SK-N-SH (cell line): ENCODE measurements at places on chromosomes 16 and 17.
A peak's percentile ranks its signal among the peaks of the same experiment; 100 is the strongest.

GRCh38 chr17:56629531-56630075, 36.1 kb downstream of the NOG start:
- DNase-seq = peak; percentile 36
- peaks cover 7% of the 10 kb centered on the region; the same call in 1 of the 2 replicates for H3K27me3 ChIP-seq
- no peak overlapping the region for H3K27ac ChIP-seq
- no peaks in the 10 kb centered on the region for H3K36me3 ChIP-seq
- no peaks in the 10 kb centered on the region for H3K4me1 ChIP-seq

DNA sequence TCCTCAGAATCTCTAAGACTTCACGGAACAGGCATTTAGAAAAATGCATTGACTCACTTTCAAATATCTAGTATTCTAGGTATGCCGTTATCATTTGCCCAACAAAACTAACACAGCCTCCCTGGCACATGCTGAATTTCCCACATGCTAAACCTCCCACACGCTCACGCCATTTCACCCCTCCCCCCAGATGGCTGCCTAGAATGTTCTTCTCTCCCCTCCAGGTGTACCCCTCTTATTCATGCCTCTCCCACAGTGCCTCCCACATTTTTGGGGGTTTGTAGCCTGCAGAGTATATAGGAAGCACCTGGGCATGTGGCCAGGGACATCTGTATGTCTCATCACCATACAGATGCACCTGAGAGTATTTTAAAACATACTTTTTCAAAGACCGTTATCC, 38.2 kb upstream of the ICAM2 start:
- H3K36me3 ChIP-seq = peaks cover 24% of the 10 kb centered on the region; the same call in 1 of the 2 replicates
- no peak for DNase-seq
- no peak overlapping the region for H3K27ac ChIP-seq

GRCh38 chr17:77186141-77186604, 45.4 kb downstream of the SEC14L1 start:
- H3K4me1 ChIP-seq = peaks cover 25% of the 10 kb centered on the region
- no peak for DNase-seq
- peaks cover 9% of the 10 kb centered on the region for H3K36me3 ChIP-seq
- H3K4me3 ChIP-seq = no peak overlapping the region
- H3K27me3 ChIP-seq = no peaks in the 10 kb centered on the region
- no peak overlapping the region for H3K27ac ChIP-seq

DNA sequence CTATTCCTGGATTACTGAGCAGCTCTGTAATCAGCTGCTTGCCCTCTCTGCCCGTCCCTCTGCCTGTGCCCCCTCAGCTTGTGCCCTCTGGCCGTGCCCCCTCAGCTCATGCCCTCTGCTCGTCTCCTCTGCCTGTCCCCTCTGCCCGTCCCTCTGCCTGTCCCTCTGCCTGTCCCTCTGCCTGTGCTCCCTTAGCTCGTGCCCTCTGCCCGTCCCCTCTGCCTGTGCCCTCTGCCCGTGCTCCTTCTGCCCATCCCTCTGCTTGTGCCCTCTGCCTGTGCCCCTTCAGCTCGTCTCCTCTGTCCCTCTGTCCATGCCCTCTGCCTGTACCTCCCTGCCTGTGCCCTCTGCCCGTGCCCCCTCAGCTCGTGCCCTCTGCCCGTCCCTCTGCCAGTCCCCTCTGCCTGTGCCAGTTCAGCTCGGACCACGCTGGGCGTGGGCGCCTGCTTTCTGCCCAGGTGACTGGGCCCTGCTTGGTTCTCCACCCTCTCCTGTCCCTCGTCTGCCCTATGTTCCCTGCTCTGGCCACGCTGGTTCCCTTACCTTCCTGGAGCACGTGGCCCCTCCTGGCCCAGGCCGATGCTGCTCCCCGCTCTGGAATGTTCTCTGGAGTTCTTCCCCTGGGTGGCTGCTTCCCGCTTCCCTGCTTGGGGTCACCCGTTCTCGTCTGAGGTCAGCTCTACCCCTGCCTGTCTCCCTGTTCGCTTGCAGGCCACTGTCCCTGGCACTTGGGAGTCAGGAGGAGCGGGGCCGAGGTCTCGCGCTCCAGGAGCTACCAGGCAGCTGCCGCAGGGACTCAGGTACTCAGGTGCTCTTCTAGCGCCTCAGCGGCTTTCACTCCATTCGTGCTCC, 63.9 kb downstream of the BANP start:
- H3K27ac ChIP-seq = no peak overlapping the region
- no peak overlapping the region for H3K4me3 ChIP-seq
- no peaks in the 10 kb centered on the region for H3K27me3 ChIP-seq
- H3K4me1 ChIP-seq = peaks cover 8% of the 10 kb centered on the region; the same call in 1 of the 2 replicates
- DNase-seq = no peak

DNA sequence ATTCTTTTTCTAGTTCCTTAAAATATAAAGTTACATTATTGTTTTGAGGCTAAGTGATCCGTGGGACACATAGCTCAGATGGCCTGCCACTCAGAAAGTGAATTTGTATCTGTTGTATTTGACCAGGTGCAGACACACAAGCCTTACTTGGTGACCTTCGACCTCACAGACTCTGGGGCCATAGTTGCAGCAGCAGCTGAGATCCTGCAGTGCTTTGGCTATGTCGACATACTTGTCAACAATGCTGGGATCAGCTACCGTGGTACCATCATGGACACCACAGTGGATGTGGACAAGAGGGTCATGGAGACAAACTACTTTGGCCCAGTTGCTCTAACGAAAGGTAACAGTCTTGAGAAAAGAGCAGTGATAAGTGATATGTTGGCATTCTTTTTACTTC, 30.5 kb downstream of the TMEM11 start:
- H3K4me3 ChIP-seq = no peak overlapping the region
- no peak overlapping the region for H3K27ac ChIP-seq
- DNase-seq = no peak
- H3K36me3 ChIP-seq = peaks cover 7% of the 10 kb centered on the region; the same call in 1 of the 2 replicates
- H3K27me3 ChIP-seq = no peaks in the 10 kb centered on the region

DNA sequence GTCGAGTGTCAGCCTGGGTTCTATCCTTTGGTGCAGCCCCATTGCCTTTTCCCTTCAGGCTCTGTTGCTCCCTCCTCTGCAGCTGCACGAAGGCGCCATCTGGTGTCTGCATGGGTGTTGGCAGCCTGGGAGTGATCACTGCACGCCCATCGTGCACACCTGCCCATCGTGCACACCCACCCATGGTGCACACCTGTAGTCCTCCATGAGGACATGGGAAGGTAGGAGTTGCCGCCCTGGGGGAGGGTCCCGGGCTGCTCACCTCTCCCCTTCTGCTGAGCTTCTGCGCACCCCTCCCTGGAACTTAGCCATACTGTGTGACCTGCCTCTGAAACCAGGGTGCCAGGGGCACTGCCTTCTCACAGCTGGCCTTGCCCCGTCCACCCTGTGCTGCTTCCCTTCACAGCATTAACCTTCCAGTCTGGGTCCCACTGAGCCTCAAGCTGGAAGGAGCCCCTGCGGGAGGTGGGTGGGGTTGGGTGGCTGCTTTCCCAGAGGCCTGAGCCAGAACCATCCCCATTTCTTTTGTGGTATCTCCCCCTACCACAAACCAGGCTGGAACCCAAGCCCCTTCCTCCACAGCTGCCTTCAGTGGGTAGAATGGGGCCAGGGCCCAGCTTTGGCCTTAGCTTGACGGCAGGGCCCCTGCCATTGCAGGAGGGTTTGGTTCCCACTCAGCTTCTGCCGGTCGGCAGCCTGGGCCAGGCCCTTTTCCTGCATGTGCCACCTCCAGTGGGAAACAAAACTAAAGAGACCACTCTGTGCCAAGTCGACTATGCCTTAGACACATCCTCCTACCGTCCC, 2.9 kb downstream of the CTRL start:
- peak; percentile 90 for DNase-seq
- no peaks in the 10 kb centered on the region for H3K36me3 ChIP-seq
- H3K27ac ChIP-seq = no peak overlapping the region
- H3K4me3 ChIP-seq = no peak overlapping the region

DNA sequence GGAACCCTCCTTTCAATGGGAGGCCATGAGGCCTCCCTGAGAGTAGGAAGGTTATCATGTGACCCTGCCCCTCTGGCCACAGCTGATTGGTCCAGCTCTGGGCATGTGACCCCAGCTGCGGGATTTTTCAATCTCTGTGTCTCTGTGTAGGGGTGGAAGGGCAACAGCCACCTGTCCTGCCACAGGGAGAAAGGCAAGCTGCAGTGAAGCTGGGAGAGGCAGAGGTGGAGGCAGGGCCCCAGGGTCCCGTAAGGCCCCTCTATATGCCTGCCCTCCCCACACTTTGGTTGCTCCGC, 10.9 kb downstream of the DNAAF8 start:
- DNase-seq = peak; percentile 41
- no peaks in the 10 kb centered on the region for H3K27me3 ChIP-seq
- no peak overlapping the region for H3K27ac ChIP-seq
- H3K36me3 ChIP-seq = no peaks in the 10 kb centered on the region; the same call in 1 of the 2 replicates
- H3K4me1 ChIP-seq = no peaks in the 10 kb centered on the region
- no peak overlapping the region for H3K4me3 ChIP-seq

DNA sequence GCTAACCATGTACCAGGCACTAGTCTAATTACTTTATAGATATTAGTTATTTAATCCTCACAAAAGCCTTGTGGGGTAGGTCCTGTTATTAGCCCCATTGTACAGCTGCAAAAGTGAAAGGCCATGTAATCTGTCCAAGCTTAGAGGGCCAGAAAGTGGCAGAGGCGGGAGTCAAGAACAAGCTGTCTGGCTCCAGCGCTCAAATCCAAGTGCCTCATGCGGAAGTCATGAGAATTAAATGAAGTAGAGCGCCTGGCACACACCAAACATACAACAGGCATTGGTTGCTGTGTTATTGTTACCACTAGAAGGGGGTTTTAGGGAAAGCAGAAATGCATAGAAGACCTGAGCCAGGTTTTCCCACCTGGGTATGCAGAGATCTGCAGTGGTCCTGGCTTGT, 1.2 kb downstream of the AQP8 start:
- no peak overlapping the region for H3K4me3 ChIP-seq
- DNase-seq = no peak
- peaks cover 5% of the 10 kb centered on the region for H3K27me3 ChIP-seq
- no peak overlapping the region for H3K27ac ChIP-seq
- no peaks in the 10 kb centered on the region for H3K36me3 ChIP-seq

DNA sequence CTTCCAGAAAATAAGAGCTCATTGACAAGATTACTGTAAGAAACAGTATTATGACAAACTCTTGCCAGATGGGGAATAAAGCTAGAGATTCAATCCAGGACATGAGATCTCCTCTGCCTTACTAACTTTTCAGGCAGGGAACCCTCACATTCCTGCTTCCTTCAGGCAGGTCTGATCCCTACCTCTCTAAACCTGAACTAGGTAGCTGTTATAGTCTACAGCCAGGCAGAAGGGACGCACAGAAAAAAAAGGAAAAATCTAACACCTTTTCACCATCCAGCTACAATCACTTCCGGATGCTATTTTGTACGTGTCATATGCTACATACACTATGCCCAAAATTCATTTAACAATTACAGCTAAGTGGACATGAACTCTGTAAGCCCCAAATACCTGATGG, 41.2 kb downstream of the CNOT1 start:
- no peak overlapping the region for H3K27ac ChIP-seq
- no peak overlapping the region for H3K4me3 ChIP-seq
- DNase-seq = no peak
- H3K27me3 ChIP-seq = no peaks in the 10 kb centered on the region

GRCh38 chr16:23060458-23061320, 88.6 kb downstream of the USP31 start:
- H3K27ac ChIP-seq = no peak overlapping the region
- no peaks in the 10 kb centered on the region; the same call in 1 of the 2 replicates for H3K36me3 ChIP-seq
- no peaks in the 10 kb centered on the region for H3K27me3 ChIP-seq
- no peak overlapping the region for H3K4me3 ChIP-seq

- no peaks in the 10 kb centered on the region for H3K27me3 ChIP-seq
- peak overlapping the region; percentile 42; the same call in 1 of the 2 replicates for H3K4me3 ChIP-seq
- peak; percentile 92 for DNase-seq
- peaks cover 16% of the 10 kb centered on the region for H3K36me3 ChIP-seq
These were observed 8.6 kb upstream of the MC1R start for GRCh38 chr16:89909777-89910716.

DNA sequence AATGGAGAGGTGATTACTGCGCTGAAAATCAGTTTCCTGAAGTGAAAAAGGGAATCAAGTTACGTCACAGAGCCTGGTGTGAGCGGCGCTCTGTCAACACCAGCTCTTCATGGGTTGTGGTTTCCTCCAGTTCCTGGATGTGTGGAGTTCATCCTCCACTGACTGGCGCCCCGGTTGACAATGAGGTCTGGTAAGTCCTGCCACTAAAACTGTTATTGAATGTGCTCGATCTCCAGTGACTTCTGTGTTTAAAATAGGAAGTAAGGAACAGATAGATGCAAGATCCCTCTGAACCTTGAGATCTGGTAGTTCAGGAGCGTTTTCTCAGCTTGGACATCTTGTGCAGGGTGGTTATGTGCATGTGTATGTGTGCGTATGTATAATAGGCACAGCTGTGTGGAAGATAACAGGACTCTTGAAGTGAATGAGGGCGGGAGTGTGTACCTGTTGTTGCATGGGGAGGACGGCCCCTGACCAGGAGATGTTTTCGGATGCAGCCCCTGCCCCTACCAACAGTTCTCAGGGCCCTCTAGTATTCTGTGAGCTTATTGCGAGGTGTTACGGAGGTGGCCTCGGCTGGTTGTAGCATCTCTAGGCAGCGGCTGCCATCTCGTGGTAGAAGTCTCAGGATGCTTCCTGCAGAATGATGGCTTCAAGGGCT, 22.0 kb upstream of the GOT2 start:
- no peaks in the 10 kb centered on the region for H3K4me1 ChIP-seq
- DNase-seq = peak; percentile 75
- H3K27me3 ChIP-seq = no peaks in the 10 kb centered on the region; the same call in 1 of the 2 replicates
- no peak overlapping the region for H3K27ac ChIP-seq
- H3K4me3 ChIP-seq = no peak overlapping the region; the same call in 1 of the 2 replicates
- no peaks in the 10 kb centered on the region for H3K36me3 ChIP-seq

- H3K4me3 ChIP-seq = no peak overlapping the region
- no peak overlapping the region for H3K27ac ChIP-seq
- no peak for DNase-seq
- no peaks in the 10 kb centered on the region for H3K4me1 ChIP-seq
These were observed 246.1 kb downstream of the SLC39A11 start for GRCh38 chr17:72846399-72846798.

DNA sequence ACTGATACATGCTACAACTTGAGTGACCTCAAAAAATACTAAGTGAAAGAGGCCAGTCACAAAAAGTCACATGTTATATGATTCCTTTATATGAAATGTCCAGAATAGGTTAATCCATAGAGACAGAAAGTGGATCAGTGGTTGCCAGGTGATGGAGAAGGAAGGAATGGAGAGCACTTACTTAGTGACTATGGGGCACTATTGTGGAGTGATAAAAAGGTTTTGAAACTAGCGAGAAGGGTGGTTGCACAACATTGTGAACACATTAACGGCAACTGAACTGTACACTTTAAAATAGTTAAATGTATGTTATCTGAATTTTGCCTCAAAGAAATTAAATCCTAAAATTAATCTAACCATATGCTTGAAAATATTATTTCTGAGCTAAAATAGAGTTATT, 25.9 kb downstream of the AMFR start:
- H3K4me1 ChIP-seq = no peaks in the 10 kb centered on the region
- peaks cover 56% of the 10 kb centered on the region for H3K36me3 ChIP-seq
- H3K27me3 ChIP-seq = no peaks in the 10 kb centered on the region
- no peak overlapping the region for H3K27ac ChIP-seq

GRCh38 chr17:66676421-66676820, 158.5 kb upstream of the CACNG5 start:
- DNase-seq = no peak
- H3K27ac ChIP-seq = no peak overlapping the region
- no peak overlapping the region for H3K4me3 ChIP-seq
- no peaks in the 10 kb centered on the region for H3K27me3 ChIP-seq
- H3K36me3 ChIP-seq = peaks cover 15% of the 10 kb centered on the region
- H3K4me1 ChIP-seq = peaks cover 3% of the 10 kb centered on the region; the same call in 1 of the 2 replicates
